Left ventricle myocardium inferior (tissue), 1 donor: ENCODE measurements at places on chromosomes 2 and 18.

- peaks cover 16% of the 10 kb centered on the region for H3K4me1 ChIP-seq
- peaks cover 89% of the 10 kb centered on the region for H3K36me3 ChIP-seq
- DNase-seq = no peak
- H3K27me3 ChIP-seq = no peaks in the 10 kb centered on the region
These were observed 34.5 kb downstream of the RPL31 start for GRCh38 chr2:101036562-101036961.

DNA sequence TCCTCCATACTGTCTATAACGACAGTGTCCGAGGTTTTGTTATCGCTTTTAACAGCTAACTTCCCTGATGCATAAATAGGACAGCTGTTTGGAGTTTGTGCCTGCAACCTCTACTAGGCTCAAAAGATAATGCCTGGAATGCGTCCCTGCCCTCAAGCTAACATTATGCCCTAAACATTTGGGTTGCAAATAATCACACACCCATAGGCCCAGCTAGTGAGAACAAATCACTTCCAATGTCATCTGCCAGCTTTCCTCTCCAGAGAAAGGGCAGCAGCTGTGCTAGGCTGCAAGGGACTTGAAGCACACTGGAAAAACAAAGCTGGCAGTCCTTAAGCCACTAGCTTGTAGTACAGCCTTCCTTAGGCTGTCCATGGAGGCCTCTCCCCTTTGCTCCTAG, 201.8 kb upstream of the LYPD1 start:
- no peak for DNase-seq
- H3K27ac ChIP-seq = no peak overlapping the region
- no peaks in the 10 kb centered on the region for H3K27me3 ChIP-seq
- peaks cover 9% of the 10 kb centered on the region for H3K4me1 ChIP-seq

- no peak overlapping the region for H3K4me3 ChIP-seq
- no peak overlapping the region for H3K27ac ChIP-seq
- H3K4me1 ChIP-seq = no peaks in the 10 kb centered on the region
- peaks cover 3% of the 10 kb centered on the region for H3K36me3 ChIP-seq
- no peaks in the 10 kb centered on the region for H3K27me3 ChIP-seq
- DNase-seq = no peak
These were observed 415.3 kb downstream of the ZNF521 start for GRCh38 chr18:24936691-24937090.

DNA sequence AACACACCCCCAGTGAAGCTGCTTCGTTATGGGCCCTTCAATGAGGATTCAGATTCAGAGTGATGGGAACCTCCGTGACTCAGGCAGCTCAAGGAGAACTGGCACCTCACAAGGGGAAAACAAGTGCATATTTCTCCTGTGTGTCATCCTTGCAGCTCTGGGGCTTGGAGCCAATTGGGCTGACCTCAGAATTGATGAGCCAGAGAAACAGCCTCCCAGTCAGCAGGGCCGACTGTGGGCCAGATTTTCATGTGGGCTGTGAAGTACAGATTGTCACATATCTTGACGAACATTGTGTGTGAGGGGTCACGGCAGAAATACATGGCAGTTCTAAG, 189.6 kb upstream of the SP5 start:
- H3K36me3 ChIP-seq = no peaks in the 10 kb centered on the region
- H3K27ac ChIP-seq = peak overlapping the region; percentile 59
- H3K27me3 ChIP-seq = no peaks in the 10 kb centered on the region
- DNase-seq = peak; percentile 60
- peaks cover 28% of the 10 kb centered on the region for H3K4me1 ChIP-seq

- H3K4me1 ChIP-seq = peaks cover 61% of the 10 kb centered on the region
- H3K27ac ChIP-seq = peak overlapping the region; percentile 80
- H3K4me3 ChIP-seq = no peak overlapping the region
- DNase-seq = peak; percentile 42
- H3K36me3 ChIP-seq = no peaks in the 10 kb centered on the region
- no peaks in the 10 kb centered on the region for H3K27me3 ChIP-seq
These were observed 146.0 kb downstream of the SETBP1 start for GRCh38 chr18:44826418-44827259.

DNA sequence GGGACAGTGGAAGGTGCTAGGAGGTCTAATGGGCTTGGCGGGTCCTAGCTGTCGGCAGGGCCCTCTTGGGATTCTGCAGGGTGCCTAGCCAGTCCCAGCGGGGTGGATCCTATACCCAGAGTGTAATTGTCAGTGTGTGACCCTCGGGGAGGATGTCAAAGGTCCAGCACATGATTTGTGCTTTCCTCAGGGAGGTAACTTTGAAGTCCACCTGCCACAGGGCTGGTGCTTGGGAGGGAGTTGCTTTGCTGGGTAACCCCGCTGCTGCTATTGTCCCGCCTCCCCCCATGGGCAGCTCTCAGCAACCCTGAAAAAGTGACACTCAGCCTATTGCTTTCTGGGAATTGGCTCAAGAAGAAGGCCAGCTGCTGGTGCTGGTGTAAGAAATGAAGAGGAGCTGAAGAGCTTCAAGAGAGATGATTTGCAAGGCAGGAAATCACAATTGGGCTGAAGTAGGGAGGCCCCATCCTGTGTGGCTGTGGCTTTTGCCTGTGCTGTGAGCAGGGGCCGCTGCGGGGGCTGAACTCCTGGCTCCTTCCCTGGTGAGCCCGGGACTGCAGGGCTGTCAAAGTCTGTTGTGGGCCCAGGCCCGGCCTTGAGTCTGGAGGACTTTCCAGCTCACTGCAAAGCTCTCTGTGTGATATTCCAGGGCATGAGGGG, 36.4 kb downstream of the EMILIN2 start:
- no peak overlapping the region for H3K4me3 ChIP-seq
- H3K27me3 ChIP-seq = no peaks in the 10 kb centered on the region
- H3K4me1 ChIP-seq = peaks cover 32% of the 10 kb centered on the region
- no peaks in the 10 kb centered on the region for H3K36me3 ChIP-seq
- H3K27ac ChIP-seq = no peak overlapping the region

DNA sequence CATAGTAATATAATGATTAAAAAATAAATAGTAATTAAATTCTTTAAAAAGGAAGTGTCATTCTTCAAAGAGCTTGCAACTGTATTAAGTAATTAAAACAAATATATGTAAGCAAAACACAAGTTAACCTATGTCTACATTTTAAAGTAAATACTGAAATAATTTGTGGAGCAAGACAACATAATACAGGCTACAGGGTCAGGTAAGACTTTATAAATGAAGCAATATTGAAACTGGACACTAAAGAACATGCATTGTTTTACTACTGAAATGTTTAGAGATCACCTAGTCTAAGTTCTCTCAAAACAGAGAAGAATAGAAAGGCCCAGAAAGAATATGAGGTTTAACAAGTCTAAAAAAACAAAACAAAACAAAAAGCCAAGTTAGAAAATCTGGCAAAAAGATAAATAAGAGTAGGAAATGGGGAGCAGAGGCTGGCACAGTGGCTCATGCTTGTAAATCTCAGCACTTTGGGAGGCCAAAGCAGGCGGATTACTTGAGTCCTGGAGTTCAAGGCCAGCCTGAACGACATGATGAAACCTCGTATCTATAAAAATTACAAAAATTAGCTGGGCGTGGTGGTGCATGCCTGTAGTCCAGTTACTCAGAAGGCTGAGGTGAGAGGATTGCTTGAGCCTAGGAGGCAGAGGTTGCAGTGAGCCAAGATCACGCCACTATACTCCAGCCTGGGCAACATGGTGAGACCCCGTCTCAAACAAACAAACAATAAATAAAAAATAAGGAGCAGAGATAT, 34.4 kb downstream of the VPS54 start:
- H3K27ac ChIP-seq = no peak overlapping the region
- no peaks in the 10 kb centered on the region for H3K27me3 ChIP-seq
- H3K36me3 ChIP-seq = peaks cover 29% of the 10 kb centered on the region
- peaks cover 23% of the 10 kb centered on the region for H3K4me1 ChIP-seq
- no peak overlapping the region for H3K4me3 ChIP-seq

DNA sequence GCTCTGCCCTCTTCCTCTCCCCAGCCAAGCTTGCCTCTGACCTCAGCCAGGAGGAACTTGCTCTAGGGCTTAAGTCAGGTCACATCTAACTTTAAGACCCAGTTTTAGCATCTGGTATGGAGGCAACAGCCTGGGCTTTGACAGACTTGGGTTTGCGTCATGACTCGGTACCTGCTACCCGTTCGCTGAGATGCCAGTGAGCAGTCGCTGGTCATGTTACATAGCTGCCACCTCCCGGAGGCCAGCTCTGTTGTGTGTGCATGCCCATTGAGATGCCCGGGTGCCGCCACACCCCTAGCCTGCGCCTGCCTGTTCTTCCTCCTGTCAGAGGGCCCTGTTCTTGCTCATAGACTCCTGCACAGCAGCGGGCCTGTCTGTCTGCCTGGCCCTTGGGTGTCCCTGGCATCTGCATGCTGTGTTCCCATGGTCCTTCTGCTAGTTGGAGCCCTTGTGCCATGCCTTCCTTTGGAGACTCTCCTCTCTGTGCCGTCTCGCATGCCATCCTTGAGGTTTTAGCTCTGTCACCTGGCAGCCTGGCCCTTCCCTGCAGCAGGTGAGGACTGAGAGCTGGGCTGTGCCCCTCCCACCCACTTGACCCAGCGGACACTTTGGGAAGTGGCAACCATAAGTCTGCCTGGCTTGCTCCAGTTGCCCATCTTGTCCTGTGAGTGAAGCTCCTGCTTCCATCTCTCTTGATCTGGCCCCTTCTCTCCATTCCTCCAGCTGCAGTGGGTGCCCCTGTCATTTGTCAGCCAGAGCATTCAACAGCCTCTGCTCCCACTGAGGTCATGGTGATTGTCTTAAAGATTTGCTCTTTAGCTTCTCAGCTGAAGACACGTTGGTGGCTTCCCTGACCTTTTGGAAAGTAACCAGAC, 24.9 kb downstream of the ASAP2 start:
- DNase-seq = no peak
- no peaks in the 10 kb centered on the region for H3K36me3 ChIP-seq
- peaks cover 100% of the 10 kb centered on the region for H3K4me1 ChIP-seq

DNA sequence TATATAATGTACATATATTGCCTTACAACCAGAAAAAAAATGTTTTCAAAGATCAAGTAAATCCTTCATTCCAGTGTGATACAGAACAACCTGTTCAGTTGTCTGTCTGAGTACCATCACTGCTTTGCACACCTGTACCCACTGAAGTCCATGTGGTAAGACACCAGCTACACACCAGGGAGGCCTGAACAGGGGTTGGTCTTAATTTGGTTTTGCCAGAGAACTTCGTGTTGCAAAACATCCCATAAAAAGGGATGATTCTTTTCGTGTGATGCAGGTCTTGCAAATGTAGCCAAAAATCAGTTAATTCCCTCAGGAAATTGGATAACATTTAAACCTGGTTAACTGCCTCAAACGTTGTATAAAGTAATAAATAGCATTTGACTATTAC, 73.7 kb upstream of the SLC1A4 start:
- peak overlapping the region; percentile 22 for H3K27ac ChIP-seq
- no peaks in the 10 kb centered on the region for H3K36me3 ChIP-seq
- H3K4me3 ChIP-seq = no peak overlapping the region
- no peaks in the 10 kb centered on the region for H3K27me3 ChIP-seq

- H3K36me3 ChIP-seq = no peaks in the 10 kb centered on the region
- H3K4me1 ChIP-seq = no peaks in the 10 kb centered on the region
- H3K27ac ChIP-seq = no peak overlapping the region
- DNase-seq = no peak
These were observed 419 bp upstream of the GPR55 start for GRCh38 chr2:230925443-230925878.

DNA sequence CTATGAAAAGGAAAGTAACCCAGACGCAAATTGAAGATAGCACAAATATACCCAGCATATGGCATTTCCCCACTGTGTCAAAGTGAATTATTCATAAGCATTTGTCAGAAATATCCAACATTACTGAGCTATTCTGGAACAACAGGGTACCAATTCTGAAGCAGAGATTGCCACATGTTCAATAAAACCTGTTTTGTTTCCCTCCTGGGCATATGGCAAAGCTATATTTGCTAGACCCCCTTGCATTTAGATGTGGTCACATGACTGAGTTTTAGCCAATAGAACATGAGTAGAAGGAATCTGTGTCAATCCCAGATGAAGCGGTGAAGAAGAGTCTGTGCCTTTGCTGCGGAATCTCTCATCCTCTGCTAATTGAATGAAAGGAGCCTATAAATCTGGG, 296.4 kb upstream of the DLGAP1 start:
- H3K36me3 ChIP-seq = no peaks in the 10 kb centered on the region
- DNase-seq = no peak
- H3K4me1 ChIP-seq = no peaks in the 10 kb centered on the region

- no peak overlapping the region for H3K4me3 ChIP-seq
- H3K36me3 ChIP-seq = peaks cover 15% of the 10 kb centered on the region
These were observed 55.2 kb upstream of the STON1 start for GRCh38 chr2:48474574-48475298.

GRCh38 chr2:74696829-74697228, 42.8 kb downstream of the SEMA4F start:
- no peaks in the 10 kb centered on the region for H3K36me3 ChIP-seq
- H3K27me3 ChIP-seq = no peaks in the 10 kb centered on the region
- no peak overlapping the region for H3K27ac ChIP-seq
- H3K4me3 ChIP-seq = no peak overlapping the region

- DNase-seq = no peak
- no peak overlapping the region for H3K27ac ChIP-seq
- peaks cover 49% of the 10 kb centered on the region for H3K36me3 ChIP-seq
- no peaks in the 10 kb centered on the region for H3K27me3 ChIP-seq
- H3K4me1 ChIP-seq = peaks cover 15% of the 10 kb centered on the region
These were observed 33.3 kb downstream of the UXS1 start for GRCh38 chr2:106160786-106161261.

DNA sequence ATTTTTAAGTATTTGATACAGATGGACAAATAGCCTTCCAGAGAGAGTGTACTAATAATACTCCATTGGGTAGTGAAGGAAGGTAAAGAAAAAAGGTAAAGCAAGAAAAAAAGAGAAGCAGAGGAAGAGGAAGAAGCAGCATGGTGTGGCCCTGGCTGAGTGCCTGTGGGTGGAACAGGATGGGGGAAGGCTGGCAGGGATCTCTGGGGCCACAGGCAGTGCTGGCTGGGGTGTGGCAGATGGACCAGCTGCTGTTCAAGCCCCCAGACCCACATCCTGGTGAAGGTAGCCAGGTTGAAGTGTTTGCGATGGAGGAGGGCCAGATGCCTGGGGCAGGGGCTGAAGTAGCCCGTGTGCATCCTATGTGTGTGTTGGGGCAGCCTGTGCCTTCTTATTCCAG, 79.0 kb downstream of the DYSF start:
- no peak for DNase-seq

GRCh38 chr2:160224060-160224459, 24.0 kb upstream of the ITGB6 start:
- no peak overlapping the region for H3K4me3 ChIP-seq
- H3K36me3 ChIP-seq = no peaks in the 10 kb centered on the region
- no peak for DNase-seq
- H3K27ac ChIP-seq = no peak overlapping the region

GRCh38 chr18:70205421-70206397, at the start of gene RTTN:
TSS of gene RTTN (minus strand) at chr18:70205687. CDS start at chr18:70205658, 29 bp downstream.
- H3K4me3 ChIP-seq = peak within 1 kb of the TSS; percentile 82
- peak; percentile 94 for DNase-seq
- H3K4me1 ChIP-seq = peaks cover 23% of the 10 kb centered on the region
